GM23338 (cell line): ENCODE measurements at places on chromosomes 5 and 9. TPM values are rescaled to one million over a fixed set of nuclear protein-coding genes. Genes with fewer than 3 reads are reported as not detected.

DNA sequence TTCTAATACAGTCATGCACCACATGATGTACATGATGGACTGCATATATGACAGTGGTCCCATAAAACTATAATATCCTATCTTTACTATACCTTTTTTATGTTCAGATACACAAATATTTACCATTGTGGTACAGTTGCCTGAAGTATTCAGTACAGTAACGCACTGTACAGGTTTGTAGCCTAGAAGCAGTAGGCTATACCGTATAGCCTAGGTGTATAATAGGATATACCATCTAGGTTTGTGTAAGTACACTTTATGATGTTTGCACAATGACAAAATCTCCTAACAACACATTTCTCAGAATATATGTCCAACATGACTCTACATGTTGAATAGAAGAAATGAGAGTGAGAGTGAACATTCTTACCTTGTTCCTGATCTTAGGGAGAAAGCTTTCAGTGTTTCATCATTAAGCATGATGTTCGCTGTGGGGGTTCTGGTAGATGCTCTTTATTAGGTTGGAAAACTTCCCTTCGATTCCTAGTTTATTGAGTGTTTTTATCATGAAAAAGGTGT is 31.8 kb downstream of the AMBP start:
- H3K27ac ChIP-seq: no peak overlapping the region
- H3K27me3 ChIP-seq: no peaks in the 10 kb centered on the region
- no peaks in the 10 kb centered on the region for H3K4me1 ChIP-seq
- DNase-seq: no peak
- H3K36me3 ChIP-seq: no peaks in the 10 kb centered on the region

- H3K4me1 ChIP-seq: 0 out of 2 replicates have a peak, but pooled peaks cover 5% of the 10 kb centered on the region
- H3K27ac ChIP-seq: no peak overlapping the region
- no peak for DNase-seq
- no peaks in the 10 kb centered on the region for H3K36me3 ChIP-seq
Observed at GRCh38 chr9:90985631-90986030, 184.0 kb downstream of the SYK start.

Gene SLC25A2
- not detected in 2 replicates for total RNA-seq

GRCh38 chr5:134447815-134448520 is 36.3 kb upstream of the CDKN2AIPNL start:
- no peak for DNase-seq
- no peak overlapping the region for H3K27ac ChIP-seq
- peaks cover 8% of the 10 kb centered on the region; the same call in 1 of the 2 replicates for H3K4me1 ChIP-seq
- no peaks in the 10 kb centered on the region for H3K36me3 ChIP-seq
- no peaks in the 10 kb centered on the region for H3K27me3 ChIP-seq

- H3K27ac ChIP-seq: no peak overlapping the region
- peak; percentile 23 for DNase-seq
- no peaks in the 10 kb centered on the region for H3K36me3 ChIP-seq
- no peak overlapping the region for H3K4me3 ChIP-seq
- peaks cover 25% of the 10 kb centered on the region for H3K4me1 ChIP-seq
Observed at GRCh38 chr9:117073071-117073470, 341.8 kb downstream of the ASTN2 start.

Gene INSL4
- total RNA-seq: not detected in 2 replicates

DNA sequence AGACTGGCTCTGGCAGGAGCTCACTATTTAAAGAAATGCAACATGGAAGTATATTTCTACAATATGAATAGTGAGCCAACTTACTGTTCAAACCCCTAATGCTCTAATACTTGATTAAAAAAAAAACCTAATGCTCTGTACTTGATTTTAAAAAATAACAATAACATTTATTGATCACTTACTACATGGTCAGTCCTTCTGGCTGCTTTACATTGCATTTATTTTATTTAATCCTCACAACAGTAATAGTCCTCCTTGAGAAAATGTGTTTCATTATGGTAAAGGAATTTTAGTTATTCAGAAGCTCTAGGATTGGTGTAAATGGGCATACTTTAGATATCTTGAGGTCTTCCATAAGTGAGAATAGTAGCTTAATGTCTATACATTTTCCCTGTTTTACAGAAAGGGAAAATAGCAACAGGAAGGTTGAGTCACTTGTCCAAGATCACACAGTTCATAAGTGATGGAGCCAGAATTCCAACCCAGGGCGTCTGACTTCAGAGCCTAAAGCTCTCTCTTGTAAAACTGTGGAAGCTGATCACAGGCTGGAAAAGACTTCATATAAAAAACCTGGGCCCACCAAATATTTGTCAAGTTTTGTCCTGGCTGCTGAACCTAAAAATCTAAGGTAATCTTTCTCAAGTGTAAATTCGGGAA is 1.0 kb downstream of the STARD4 start:
- no peaks in the 10 kb centered on the region for H3K27me3 ChIP-seq
- peak; percentile 17 for DNase-seq
- H3K36me3 ChIP-seq: no peaks in the 10 kb centered on the region
- peak overlapping the region; percentile 77 for H3K4me3 ChIP-seq

GRCh38 chr5:168288349-168289245 is 2.8 kb upstream of the WWC1 start:
- H3K27ac ChIP-seq: no peak overlapping the region
- H3K36me3 ChIP-seq: no peaks in the 10 kb centered on the region
- DNase-seq: peak; percentile 21
- H3K4me1 ChIP-seq: peaks cover 18% of the 10 kb centered on the region
- H3K4me3 ChIP-seq: no peak overlapping the region

GRCh38 chr5:9742848-9743247 is 112.7 kb upstream of the TAS2R1 start:
- H3K4me3 ChIP-seq: no peak overlapping the region
- H3K27me3 ChIP-seq: no peaks in the 10 kb centered on the region
- H3K36me3 ChIP-seq: no peaks in the 10 kb centered on the region
- no peak overlapping the region for H3K27ac ChIP-seq

Gene CDX1
- total RNA-seq: not detected in 2 replicates

DNA sequence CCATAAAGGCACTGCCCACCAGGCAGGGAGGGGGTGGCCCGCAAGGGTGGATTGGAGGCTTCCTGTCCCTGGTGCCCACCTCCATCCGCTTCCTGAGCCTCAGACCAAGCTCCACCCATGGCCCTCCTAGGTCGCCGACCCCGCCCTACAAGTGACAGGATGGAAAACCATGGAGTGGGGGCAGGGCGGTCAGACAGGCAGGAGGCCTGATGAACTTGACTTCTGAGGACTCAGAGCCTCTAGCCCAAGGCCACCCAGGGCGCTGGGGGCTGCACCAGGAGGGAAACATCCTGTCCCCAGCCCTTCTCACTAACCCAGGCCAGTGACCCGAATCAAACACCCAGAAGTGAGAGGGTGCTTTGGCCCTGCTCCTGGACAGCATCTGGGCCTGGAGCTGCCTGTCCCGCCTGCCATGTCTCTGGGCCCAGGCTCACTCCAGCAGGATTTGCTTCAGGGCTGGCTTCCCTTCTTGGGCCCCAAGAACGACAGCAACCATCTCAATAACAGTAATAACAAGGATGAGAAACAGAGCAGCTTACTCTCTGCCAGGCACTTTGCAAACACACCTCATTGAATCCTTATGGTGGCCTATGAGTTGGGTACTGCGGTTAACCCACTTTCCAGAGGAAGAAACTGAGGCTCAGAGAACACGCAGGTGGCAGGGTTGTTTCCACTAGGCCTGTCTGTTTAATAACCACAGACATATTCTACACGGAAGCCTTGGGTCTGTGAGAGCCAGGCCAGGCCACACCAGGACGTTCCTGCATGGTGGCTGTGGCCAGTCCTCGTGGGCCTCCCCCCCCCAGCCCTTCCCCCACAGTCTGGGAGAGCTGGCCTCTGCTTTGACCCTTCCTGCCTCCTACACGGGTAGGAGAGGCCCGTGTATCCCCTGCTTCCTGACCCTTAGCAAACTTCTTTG is 4.4 kb upstream of the ST6GALNAC6 start:
- peaks cover 5% of the 10 kb centered on the region; the same call in 1 of the 2 replicates for H3K27me3 ChIP-seq
- peak overlapping the region; percentile 63; the same call in 1 of the 2 replicates for H3K27ac ChIP-seq
- peak overlapping the region; percentile 34 for H3K4me3 ChIP-seq
- H3K4me1 ChIP-seq: peaks cover 28% of the 10 kb centered on the region
- no peaks in the 10 kb centered on the region for H3K36me3 ChIP-seq

Gene CDC20B
- total RNA-seq: not detected in 2 replicates

- peak; percentile 89 for DNase-seq
- peaks cover 23% of the 10 kb centered on the region for H3K4me1 ChIP-seq
- H3K4me3 ChIP-seq: peak overlapping the region; percentile 35; the same call in 1 of the 2 replicates
- no peaks in the 10 kb centered on the region for H3K27me3 ChIP-seq
- H3K27ac ChIP-seq: peak overlapping the region; percentile 94
Observed at GRCh38 chr9:131608493-131609037, 63.2 kb downstream of the PRRT1B start.

DNA sequence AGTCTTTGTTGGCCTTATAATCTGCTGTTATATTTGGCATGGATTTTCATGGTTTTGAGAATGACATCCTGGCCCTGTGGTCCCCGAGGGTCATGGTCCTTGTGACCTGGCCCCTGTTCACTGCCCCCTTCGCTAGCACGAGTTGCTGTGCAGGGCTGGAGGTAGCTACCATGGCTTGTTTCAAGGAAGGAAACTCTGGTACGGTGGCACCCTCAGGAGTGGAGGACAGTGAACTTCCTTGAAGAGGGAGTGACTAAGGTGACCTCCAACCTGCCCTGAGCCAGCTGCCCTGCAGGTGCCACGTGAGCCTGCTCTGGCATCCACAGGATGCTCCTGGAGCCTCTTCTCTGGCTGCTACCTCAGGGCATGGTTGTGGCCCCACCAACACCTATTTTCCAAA is 62.1 kb downstream of the MTAP start:
- no peaks in the 10 kb centered on the region for H3K4me1 ChIP-seq
- H3K27me3 ChIP-seq: no peaks in the 10 kb centered on the region
- no peak overlapping the region for H3K4me3 ChIP-seq
- peaks cover 56% of the 10 kb centered on the region for H3K36me3 ChIP-seq

- no peaks in the 10 kb centered on the region for H3K27me3 ChIP-seq
- no peaks in the 10 kb centered on the region for H3K4me1 ChIP-seq
- H3K36me3 ChIP-seq: no peaks in the 10 kb centered on the region
- no peak for DNase-seq
- H3K27ac ChIP-seq: no peak overlapping the region
- no peak overlapping the region for H3K4me3 ChIP-seq
Observed at GRCh38 chr9:93610206-93610605, 33.8 kb downstream of the PHF2 start.

GRCh38 chr5:36630201-36631145 is 24.1 kb downstream of the SLC1A3 start:
- no peak for DNase-seq
- H3K27me3 ChIP-seq: no peaks in the 10 kb centered on the region
- H3K27ac ChIP-seq: no peak overlapping the region
- no peak overlapping the region for H3K4me3 ChIP-seq
- H3K36me3 ChIP-seq: peaks cover 6% of the 10 kb centered on the region; the same call in 1 of the 2 replicates

Gene TRIM32
- total RNA-seq: 15.7 and 16.3 TPM in 2 replicates

- DNase-seq: no peak
- no peak overlapping the region for H3K27ac ChIP-seq
- H3K4me3 ChIP-seq: no peak overlapping the region
Observed at GRCh38 chr5:128667751-128668150, 129.7 kb upstream of the FBN2 start.

DNA sequence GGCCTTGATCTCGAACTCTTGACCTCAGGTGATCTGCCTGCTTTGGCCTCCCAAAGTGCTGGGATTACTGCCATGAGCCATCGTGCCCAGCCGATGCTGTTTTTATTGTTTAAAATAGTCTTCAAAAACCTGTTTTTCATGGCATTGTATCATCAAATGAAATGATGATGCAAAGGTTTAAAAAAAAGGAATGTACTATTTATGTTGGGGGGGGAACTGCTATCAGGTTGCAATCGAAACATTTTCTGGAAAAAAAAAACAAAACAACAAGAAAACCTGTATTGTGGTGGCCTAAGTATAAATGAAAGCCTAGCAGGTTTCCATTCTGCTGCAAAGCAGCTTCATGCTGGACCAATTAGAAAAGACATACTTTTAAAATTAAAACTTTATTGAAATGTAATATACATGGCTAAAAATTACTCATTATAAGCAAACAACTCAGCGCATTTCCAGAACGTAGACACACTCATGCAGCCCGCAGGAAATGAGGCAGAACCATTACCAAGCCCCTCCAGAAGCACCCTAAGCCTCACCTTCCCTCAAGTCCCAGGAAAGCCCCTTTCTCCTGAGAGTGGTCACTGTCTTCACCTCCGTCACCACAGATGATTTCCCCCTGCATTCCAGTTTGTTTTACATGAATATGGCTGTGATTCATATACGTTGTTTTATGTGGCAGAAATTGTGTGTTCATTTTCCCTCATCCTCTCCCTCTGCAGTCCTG is 19.0 kb downstream of the GPR107 start:
- H3K4me1 ChIP-seq: peaks cover 9% of the 10 kb centered on the region; the same call in 1 of the 2 replicates
- peaks cover 14% of the 10 kb centered on the region for H3K36me3 ChIP-seq
- H3K27me3 ChIP-seq: no peaks in the 10 kb centered on the region
- no peak for DNase-seq

DNA sequence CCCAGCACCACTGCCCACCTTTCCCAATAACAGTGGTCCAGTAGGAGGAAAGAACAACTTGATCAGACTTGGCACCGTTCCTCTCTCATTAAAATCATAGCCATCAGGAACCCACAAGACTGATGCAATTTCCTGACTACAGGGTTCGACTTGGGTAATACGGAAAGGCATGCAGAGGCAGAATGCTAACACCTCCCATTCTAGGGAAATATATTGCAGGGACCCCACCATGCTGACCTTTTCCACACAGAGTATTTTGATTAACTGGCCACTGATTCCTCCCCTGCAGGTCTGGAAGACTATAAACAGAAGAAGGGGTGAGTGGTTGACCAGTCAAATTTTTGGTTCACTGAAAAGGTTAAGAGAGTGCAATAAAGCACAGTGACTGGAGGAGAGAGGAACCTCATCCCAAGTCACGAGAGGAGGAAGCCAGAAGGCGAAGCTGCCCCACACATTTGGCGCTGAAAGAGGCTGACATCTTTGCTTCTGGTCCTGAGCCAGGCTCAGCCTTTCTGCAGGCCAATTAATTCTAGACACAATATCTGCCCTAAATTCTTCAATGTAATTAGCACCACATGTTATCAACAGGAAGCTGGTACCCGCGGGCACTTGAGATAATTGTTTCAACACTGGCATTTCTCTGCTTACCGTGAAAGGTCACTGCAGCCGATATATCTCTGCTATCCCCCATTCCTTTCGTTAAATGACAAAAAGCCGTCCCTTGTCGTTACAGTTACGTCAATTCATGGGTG is 64.7 kb upstream of the SPOCK1 start:
- peaks cover 7% of the 10 kb centered on the region; the same call in 1 of the 2 replicates for H3K4me1 ChIP-seq
- no peaks in the 10 kb centered on the region for H3K36me3 ChIP-seq
- no peak overlapping the region for H3K27ac ChIP-seq
- no peak overlapping the region for H3K4me3 ChIP-seq
- H3K27me3 ChIP-seq: no peaks in the 10 kb centered on the region

Gene ACTBL2
- total RNA-seq: not detected in 2 replicates

Gene NRG2
- total RNA-seq: 0.70 and 1.3 TPM in 2 replicates

GRCh38 chr5:91712718-91713117 is 329.6 kb upstream of the ARRDC3 start:
- no peak overlapping the region for H3K27ac ChIP-seq
- no peaks in the 10 kb centered on the region for H3K4me1 ChIP-seq
- no peaks in the 10 kb centered on the region for H3K36me3 ChIP-seq
- H3K4me3 ChIP-seq: no peak overlapping the region
- no peaks in the 10 kb centered on the region for H3K27me3 ChIP-seq
- DNase-seq: no peak
